ENCODE measurements at places on chromosomes 7 and 10.

GRCh38 chr7:117401293-117402002, 25.8 kb downstream of the ASZ1 start:
- H3K27ac ChIP-seq = no peak overlapping the region
- H3K4me1 ChIP-seq = no peaks in the 10 kb centered on the region
- no peak for DNase-seq
- H3K4me3 ChIP-seq = no peak overlapping the region
- H3K36me3 ChIP-seq = no peaks in the 10 kb centered on the region

- no peaks in the 10 kb centered on the region for H3K27me3 ChIP-seq
- peaks cover 31% of the 10 kb centered on the region for H3K4me1 ChIP-seq
- peaks cover 5% of the 10 kb centered on the region for H3K36me3 ChIP-seq
- H3K27ac ChIP-seq = no peak overlapping the region
- H3K4me3 ChIP-seq = peak overlapping the region; percentile 89
- no peak for DNase-seq
Measured at GRCh38 chr10:79070606-79071395, 2.0 kb downstream of the ZMIZ1 start.

GRCh38 chr7:149799397-149800168, 26.2 kb upstream of the ZNF467 start:
- peak; percentile 37 for DNase-seq
- H3K36me3 ChIP-seq = no peaks in the 10 kb centered on the region
- H3K27ac ChIP-seq = no peak overlapping the region
- no peak overlapping the region for H3K4me3 ChIP-seq
- H3K27me3 ChIP-seq = peaks cover 9% of the 10 kb centered on the region
- H3K4me1 ChIP-seq = no peaks in the 10 kb centered on the region

GRCh38 chr7:155763691-155764437, 48.4 kb downstream of the SHH start:
- H3K4me1 ChIP-seq = peaks cover 52% of the 10 kb centered on the region
- peak overlapping the region; percentile 67 for H3K4me3 ChIP-seq
- no peaks in the 10 kb centered on the region for H3K27me3 ChIP-seq
- DNase-seq = peak; percentile 31
- peak overlapping the region; percentile 76 for H3K27ac ChIP-seq

DNA sequence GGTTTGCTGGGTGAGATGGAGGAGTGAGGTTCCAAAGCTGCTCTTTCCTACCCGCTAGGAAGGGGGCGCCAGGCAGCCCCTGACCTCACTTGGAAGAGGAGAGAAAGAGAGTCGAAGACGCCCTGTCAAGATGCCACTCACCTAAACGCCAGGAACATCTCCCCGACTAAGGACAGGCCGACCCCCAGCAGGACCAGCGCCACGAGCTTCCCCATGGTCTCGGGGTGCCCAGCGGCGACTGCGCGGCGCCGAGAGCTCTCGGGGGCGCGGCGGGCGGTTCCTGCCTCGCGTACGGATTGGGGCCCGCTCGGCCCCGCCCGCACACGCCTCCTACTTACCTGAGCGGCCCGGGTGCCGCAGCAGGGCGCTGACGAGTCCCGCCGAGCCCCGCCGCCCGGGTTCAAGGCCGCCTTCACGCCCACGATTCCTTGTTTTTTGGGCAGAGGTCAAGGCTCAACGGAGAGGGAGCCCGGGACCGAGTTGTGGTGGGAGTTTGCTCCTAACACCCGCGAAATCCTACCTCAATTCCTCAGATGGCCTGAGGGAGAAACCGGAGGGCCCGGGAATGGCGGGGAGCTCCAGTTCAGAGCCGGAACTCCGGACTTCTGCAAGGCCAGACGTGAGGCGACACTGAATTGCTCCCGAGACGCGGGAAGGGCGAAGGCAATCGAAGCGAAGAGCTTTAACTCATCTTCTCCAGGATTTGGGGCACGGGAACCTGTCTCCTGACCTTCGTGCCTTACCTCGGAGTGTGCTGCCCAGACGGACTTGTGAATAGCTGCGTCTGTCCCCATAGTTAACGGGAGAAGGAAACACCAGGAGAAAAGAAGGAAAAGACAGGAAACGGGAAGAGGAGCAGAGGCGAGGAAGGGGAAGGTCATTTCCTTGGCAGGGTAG, at the start of gene PON3:
TSS of gene PON3 (minus strand) at position 240 of the 897 bp plus-strand sequence. CDS start at position 215, 25 bp downstream.
- peaks cover 41% of the 10 kb centered on the region for H3K27me3 ChIP-seq
- no peak for DNase-seq
- H3K27ac ChIP-seq = no peak within 1 kb of the TSS
- H3K36me3 ChIP-seq = peaks cover 2% of the 10 kb centered on the region

- peaks cover 26% of the 10 kb centered on the region for H3K27me3 ChIP-seq
- H3K4me1 ChIP-seq = no peaks in the 10 kb centered on the region
- no peak overlapping the region for H3K4me3 ChIP-seq
- no peaks in the 10 kb centered on the region for H3K36me3 ChIP-seq
- no peak for DNase-seq
Measured at GRCh38 chr7:5279734-5280133, 3.0 kb upstream of the SLC29A4 start.

DNA sequence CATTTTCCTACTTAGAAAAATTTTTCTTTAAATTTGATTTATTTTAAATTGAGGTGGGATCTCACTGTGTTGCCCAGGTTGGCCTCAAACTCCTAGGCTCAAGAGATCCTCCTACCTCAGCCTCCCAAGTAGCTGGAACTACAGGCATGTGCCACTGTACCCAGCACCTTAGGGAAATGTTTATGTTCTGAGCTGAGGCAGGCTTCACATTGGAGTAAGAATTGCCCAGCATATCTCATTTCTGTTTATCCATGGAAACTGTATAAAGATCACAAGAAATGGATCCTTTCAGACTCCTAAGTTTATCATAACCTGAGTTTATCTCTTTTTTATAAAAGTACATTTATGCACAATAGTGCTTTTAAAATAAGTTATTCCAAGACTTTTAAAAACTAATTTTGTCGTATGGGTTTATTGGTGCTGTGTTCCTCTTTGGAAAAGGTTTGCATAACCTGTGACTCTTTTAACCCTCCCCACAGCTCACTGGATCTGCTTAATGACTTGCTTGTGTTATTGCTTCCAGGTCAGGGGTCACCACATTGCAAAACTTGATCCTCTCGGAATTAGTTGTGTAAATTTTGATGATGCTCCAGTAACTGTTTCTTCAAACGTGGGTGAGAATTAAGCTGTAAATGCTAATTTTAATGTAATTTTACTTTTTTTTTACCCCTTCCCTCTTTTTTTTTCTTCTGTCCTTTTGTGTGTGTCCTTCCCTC, 40.7 kb downstream of the OGDH start:
- H3K4me3 ChIP-seq = no peak overlapping the region
- DNase-seq = no peak

GRCh38 chr10:129272866-129273650, 194.0 kb upstream of the MGMT start:
- H3K4me3 ChIP-seq = no peak overlapping the region
- no peaks in the 10 kb centered on the region for H3K4me1 ChIP-seq
- H3K27ac ChIP-seq = no peak overlapping the region
- no peaks in the 10 kb centered on the region for H3K36me3 ChIP-seq
- H3K27me3 ChIP-seq = peaks cover 36% of the 10 kb centered on the region

GRCh38 chr10:116247691-116248090, 25.3 kb downstream of the GFRA1 start:
- H3K36me3 ChIP-seq = no peaks in the 10 kb centered on the region
- DNase-seq = no peak
- no peak overlapping the region for H3K4me3 ChIP-seq
- H3K27ac ChIP-seq = no peak overlapping the region

DNA sequence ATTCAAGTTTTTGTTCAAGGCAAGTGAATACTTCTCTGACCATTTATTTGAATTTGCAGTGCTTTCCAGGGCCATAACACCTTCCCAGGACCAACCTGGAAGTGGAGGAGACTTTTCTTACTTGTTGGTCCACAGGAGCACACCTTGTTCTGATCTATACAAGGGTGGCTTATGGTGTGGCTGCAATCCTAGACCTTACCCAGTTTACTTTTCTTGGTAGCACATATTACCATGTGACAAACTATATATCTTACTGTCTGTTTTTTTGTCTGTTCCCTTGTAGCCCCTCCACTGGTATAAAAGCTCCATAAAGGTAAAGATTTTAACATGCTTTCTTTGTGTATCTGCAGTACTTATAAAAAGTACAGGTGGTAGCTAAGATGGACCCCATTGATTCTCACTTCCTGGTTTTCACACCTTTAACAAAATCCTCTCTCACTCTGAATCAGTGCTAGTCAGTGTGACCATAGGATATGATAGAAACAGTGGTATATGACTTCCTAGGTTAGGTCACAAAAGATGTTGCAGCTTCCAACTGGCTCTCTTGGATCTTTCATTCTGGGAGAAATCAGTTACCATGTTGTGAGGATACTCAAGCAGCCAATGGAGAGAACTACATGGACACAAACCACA, 5.6 kb upstream of the ASB4 start:
- no peaks in the 10 kb centered on the region for H3K4me1 ChIP-seq
- H3K27me3 ChIP-seq = peaks cover 13% of the 10 kb centered on the region
- H3K4me3 ChIP-seq = no peak overlapping the region
- H3K27ac ChIP-seq = no peak overlapping the region

GRCh38 chr10:62696798-62697197, 107.7 kb upstream of the ADO start:
- H3K36me3 ChIP-seq = peaks cover 3% of the 10 kb centered on the region
- H3K4me3 ChIP-seq = no peak overlapping the region
- no peak for DNase-seq
- H3K27ac ChIP-seq = no peak overlapping the region

GRCh38 chr7:67518580-67518979, 521.9 kb downstream of the TYW1 start:
- DNase-seq = no peak
- H3K36me3 ChIP-seq = no peaks in the 10 kb centered on the region
- no peaks in the 10 kb centered on the region for H3K27me3 ChIP-seq
- H3K27ac ChIP-seq = no peak overlapping the region
- no peak overlapping the region for H3K4me3 ChIP-seq
- H3K4me1 ChIP-seq = no peaks in the 10 kb centered on the region

- no peaks in the 10 kb centered on the region for H3K36me3 ChIP-seq
- peaks cover 36% of the 10 kb centered on the region for H3K4me1 ChIP-seq
- no peaks in the 10 kb centered on the region for H3K27me3 ChIP-seq
- no peak overlapping the region for H3K27ac ChIP-seq
- H3K4me3 ChIP-seq = no peak overlapping the region
Measured at GRCh38 chr7:1046722-1047679, 2.7 kb downstream of the GPR146 start.

- DNase-seq = no peak
- no peaks in the 10 kb centered on the region for H3K4me1 ChIP-seq
- H3K36me3 ChIP-seq = no peaks in the 10 kb centered on the region
- no peak overlapping the region for H3K4me3 ChIP-seq
Measured at GRCh38 chr7:49483142-49483541, 290.3 kb upstream of the VWC2 start.

DNA sequence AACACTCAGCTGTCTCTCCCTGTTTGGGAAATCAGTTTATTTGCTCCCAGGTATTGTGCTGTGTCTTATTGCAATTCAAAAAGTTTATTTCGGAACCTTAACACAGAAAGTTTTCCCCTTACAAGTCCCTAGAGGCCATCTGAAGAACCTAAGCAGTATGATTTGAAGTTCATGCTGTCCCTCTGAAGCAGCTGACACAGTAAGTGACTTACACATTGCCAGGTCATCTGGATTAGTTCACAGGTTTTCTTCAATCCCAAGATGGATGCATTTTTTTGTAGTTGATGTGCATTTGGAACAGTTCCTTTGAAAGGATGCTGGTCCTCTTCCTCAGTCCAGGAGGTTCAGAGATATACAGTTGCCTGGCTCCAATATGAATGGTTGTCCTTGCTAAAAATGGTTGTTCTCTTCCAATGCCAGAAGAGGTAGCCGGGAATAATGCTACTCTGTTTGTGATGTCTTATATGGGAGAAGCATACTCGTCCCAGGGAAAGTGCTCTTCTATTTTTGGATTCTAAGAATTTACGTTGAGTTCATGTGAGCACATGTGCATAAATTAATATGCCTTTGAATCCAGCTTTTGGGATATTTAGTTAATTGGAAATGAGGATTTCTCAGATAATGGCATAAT, 183.5 kb upstream of the PHYHIPL start:
- H3K27me3 ChIP-seq = no peaks in the 10 kb centered on the region
- H3K36me3 ChIP-seq = no peaks in the 10 kb centered on the region
- no peak overlapping the region for H3K27ac ChIP-seq
- H3K4me1 ChIP-seq = no peaks in the 10 kb centered on the region

DNA sequence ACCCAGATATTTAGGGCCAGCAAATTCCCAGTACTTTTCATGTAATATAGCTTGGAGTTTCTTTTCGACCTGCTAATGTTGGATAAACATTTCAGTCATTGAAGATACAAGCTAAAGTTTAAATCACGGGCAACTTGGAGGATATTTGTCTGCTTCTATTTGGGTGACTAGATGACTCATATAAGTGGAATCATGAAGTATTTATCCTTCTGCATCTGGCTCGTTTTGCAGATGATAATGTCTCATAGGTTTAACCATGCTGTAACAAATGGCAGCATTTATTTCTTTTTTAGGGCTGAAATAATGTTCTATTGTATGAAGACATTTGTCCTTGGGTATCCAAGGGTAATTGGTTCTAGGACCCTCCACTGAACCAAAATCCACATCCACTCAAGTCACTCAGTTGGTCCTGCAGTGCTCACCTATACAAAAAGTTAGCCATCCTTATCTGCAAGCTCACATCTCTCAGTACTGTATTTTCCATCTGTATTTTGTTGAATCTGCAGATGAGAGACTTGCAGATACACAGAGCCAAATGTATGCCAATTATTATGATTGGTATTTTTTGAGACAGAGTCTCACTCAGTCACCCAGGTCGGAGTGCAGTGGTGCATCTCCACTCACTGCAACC, 187.2 kb upstream of the CSTF2T start:
- no peak overlapping the region for H3K27ac ChIP-seq
- no peaks in the 10 kb centered on the region for H3K36me3 ChIP-seq
- H3K27me3 ChIP-seq = no peaks in the 10 kb centered on the region
- no peak overlapping the region for H3K4me3 ChIP-seq
- H3K4me1 ChIP-seq = no peaks in the 10 kb centered on the region

- no peak overlapping the region for H3K4me3 ChIP-seq
- no peaks in the 10 kb centered on the region for H3K36me3 ChIP-seq
- H3K27me3 ChIP-seq = no peaks in the 10 kb centered on the region
- DNase-seq = no peak
- H3K27ac ChIP-seq = no peak overlapping the region
Measured at GRCh38 chr10:107741971-107742370, 577.5 kb upstream of the SORCS1 start.

GRCh38 chr7:147089051-147089461, 972.5 kb downstream of the CNTNAP2 start:
- no peaks in the 10 kb centered on the region for H3K36me3 ChIP-seq
- no peaks in the 10 kb centered on the region for H3K27me3 ChIP-seq
- H3K27ac ChIP-seq = no peak overlapping the region
- DNase-seq = no peak
- no peak overlapping the region for H3K4me3 ChIP-seq
- H3K4me1 ChIP-seq = no peaks in the 10 kb centered on the region

DNA sequence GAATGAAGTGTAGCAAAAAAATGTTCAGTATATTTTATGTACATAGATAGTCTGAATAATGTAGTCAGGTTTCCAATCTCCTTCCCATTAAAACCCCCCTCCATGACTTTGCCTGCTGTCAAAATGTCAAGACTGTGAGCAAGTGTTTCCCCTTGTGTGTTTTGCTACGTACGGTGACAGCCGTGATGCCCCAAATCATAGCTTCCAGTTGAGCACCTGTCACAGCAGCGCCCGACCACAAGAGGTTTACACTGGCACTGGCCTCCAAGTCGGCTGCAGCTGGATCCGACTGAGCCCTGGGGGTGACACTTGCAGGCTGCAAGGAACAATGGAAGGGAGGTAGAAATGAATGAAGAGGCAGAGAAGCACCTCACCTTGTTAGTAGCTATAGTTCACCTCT, 62.3 kb downstream of the LAMB4 start:
- no peaks in the 10 kb centered on the region for H3K4me1 ChIP-seq
- H3K27ac ChIP-seq = no peak overlapping the region
- no peak for DNase-seq
- H3K27me3 ChIP-seq = no peaks in the 10 kb centered on the region
- no peak overlapping the region for H3K4me3 ChIP-seq
- no peaks in the 10 kb centered on the region for H3K36me3 ChIP-seq
